ENCODE measurements at places on chromosomes 11 and 22. TPM values are rescaled to one million over a fixed set of nuclear protein-coding genes. Genes with fewer than 3 reads are reported as not detected.

DNA sequence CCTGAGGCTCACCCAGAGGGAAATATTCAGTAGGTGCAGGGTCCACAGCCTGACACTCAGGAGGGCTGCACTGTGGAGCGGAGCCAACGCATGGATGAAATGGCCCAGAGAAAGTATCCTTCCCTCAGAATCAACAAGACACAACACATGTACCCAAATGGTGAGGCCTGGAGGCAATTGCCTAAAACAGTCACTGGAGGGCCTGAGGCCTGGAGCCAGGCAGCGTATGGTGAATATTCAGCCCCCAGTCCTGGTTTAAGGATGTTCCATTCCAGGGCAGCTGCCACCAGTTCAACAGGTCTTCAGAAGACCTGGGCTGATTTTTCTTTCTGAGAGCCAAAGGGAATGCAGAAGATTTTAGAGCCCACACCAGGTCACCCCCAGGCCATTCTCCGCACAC, 264.8 kb downstream of the INSC start:
- no peak for DNase-seq

- no peak for DNase-seq
Observed at GRCh38 chr22:22070371-22070824, 87.8 kb upstream of the TOP3B start.

KIRREL3 gene
- total RNA-seq = not detected

LRP4 gene
- total RNA-seq = 0.16 TPM

FOLH1 gene
- not detected for total RNA-seq
